Mesenchymal stem cell (in vitro differentiated cells and primary cell): ENCODE measurements at places on chromosomes 13 and 19.

GRCh38 chr13:85347251-85347650, 452.0 kb downstream of the SLITRK6 start:
- peak; percentile 33 for DNase-seq

- no peak for DNase-seq
Observed at GRCh38 chr13:107807306-107808073, 407.8 kb downstream of the LIG4 start.

DNA sequence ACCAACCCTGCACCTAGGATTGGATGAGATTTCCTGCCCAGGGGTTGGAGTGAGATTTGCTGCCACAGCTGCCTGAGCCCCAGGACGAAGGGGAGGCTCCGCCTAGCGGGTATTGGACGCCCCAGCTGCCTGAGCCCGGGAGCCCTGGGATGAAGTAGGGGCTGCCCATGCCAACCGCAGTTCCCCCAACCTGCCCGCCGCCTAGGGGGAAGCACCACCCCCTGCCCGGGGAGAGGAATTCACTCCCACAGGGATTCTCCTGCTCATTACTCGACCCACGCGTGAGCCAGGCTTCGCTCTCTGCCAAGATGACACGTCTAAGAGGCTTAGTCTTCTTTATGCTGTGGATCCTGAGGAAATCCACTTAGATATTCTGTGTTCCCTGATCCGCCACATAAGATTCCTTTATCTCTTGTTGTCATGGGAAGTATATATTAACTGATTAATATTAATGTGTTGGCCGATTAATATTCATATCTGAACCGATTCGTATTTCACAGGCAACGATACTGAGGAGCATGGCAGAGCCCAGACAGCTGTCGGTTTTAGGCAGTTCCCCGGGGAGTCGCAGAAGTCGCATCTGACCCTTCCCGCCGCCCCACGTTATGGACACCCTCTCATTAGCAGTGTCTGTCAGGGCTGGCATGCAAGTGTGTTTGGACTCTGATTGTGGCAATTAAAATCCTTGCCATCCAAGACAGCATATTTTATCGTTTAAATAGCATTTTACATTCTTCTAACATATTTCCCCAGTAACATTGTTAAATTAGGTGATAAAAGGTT, 44.5 kb upstream of the KCTD15 start:
- DNase-seq = no peak

GRCh38 chr19:6030214-6030507, 52.2 kb upstream of the RANBP3 start:
- peak; percentile 85 for DNase-seq

DNA sequence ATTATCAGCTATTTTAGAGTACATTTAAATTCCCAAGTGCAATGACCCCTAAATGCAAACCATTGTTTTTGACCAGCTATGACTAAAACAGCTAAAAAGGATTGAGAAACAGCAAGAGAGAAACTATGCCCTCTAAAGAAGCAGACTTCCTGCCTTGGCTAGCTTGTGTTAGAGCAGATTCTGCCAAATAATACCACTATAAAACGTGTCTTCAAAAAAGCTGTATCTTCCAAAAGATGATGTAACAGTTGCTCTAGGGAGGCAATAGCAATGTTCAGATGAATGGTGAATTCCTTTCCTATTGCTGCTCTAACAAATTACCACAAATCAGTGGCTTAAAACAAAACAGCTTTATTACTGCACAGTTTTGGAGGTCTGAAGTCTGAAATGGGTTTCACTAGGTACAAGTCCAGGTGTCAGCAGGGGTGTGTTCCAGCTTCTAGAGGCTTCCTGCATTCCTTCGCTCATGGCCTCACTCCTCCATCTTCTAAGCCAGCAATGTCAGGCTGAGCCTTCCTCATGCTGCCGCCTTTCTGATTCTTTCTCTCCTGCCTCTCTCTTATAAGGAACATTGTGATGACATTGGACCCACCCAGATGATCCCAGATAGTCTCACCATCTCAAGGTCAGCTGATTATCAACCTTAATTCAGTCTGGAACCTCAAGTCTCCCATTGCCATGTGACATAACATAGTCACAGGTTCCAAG, 84.5 kb downstream of the LRRC63 start:
- peak; percentile 88 for DNase-seq

DNA sequence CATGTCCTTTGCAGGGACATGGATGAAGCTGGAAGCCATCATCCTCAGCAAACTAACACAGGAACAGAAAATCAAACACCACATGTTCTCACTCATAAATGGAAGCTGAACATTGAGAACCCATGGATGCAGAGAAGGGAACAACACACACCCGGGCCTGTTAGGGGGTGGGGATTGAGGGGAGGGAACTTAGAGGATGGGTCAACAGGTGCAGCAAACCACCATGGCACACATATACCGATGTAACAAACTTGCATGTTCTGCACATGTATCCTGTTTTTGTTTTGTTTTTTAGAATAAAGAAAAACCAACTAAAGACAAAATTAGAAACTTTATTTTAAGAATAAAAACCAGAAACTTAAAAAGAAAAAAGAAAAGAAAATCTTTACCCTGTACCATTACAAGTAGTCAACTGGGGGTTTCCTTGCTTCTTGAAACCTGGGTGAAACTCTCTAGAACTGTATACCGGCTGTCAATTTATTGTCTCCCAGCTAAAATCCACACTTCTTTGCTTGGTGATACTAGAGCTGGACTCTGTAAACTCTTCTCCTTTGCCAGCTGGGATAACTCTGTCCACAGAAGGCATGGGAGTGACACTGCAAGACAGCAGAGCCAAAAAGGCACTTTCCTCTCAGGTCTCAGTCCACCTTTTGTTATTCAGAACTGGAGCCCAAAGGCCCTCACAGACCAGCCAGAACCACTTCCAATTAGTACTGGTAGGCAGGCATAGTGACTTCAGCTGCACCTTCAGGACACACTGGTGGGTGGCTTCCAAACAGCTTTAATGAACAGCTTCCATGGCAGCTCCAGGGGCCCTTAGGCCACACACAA, 9.0 kb downstream of the MICU2 start:
- no peak for DNase-seq

DNA sequence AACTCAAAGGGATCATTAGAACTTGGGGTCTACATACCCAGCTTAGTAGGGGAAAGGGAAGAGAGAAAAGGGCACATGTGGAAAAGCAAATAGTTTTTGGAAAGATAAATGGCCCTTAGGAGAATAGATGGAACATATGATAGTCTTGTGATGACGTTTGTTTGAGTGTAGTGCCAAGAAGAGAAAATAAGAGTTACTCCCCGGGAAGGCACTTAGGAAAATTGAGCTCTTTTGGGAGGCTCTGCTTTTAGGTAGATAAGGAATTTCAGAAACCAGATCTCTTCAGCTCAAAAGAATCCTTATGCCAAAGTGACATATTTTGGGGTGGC, 44.8 kb upstream of the SERTM1 start:
- DNase-seq = no peak

- DNase-seq = peak; percentile 86
Observed at GRCh38 chr13:97975848-97976609, 22.6 kb downstream of the IPO5 start.

- DNase-seq = no peak
Observed at GRCh38 chr13:104816726-104817125, 1718.7 kb downstream of the EFNB2 start.

- no peak for DNase-seq
Observed at GRCh38 chr13:47678201-47678968, 322.7 kb downstream of the SUCLA2 start.

GRCh38 chr19:51138549-51138979, 3.5 kb upstream of the SIGLEC7 start:
- DNase-seq = no peak

- no peak for DNase-seq
Observed at GRCh38 chr13:78133511-78133910, 214.9 kb upstream of the EDNRB start.

GRCh38 chr19:33766623-33767022, 30.0 kb upstream of the KCTD15 start:
- no peak for DNase-seq

- no peak for DNase-seq
Observed at GRCh38 chr19:48533770-48534169, 18.2 kb upstream of the SULT2B1 start.

DNA sequence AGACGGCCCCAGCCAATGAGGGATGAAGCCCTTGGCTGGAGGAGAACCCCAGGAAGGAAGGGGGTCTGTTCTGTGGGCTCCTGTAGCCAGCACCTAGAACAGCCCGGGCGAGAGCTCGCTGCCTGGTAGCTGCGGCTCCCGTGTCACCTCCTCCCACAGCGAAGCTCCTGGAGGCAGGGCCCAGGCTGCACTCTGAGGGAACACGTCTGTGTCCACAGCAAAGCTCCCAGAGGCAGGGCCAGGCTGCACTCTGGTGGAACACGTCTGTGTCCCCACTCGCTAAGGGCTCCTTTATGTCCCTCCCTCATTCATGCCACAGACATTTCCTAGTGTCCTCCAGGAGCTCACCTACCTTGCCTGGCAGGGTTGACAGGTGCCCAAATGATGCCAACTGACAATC, 8.4 kb downstream of the TRAPPC6A start:
- DNase-seq = no peak

GRCh38 chr13:45796426-45797235, 54.9 kb downstream of the SIAH3 start:
- DNase-seq = no peak

- no peak for DNase-seq
Observed at GRCh38 chr19:54506079-54506478, 3.4 kb downstream of the LAIR2 start.

DNA sequence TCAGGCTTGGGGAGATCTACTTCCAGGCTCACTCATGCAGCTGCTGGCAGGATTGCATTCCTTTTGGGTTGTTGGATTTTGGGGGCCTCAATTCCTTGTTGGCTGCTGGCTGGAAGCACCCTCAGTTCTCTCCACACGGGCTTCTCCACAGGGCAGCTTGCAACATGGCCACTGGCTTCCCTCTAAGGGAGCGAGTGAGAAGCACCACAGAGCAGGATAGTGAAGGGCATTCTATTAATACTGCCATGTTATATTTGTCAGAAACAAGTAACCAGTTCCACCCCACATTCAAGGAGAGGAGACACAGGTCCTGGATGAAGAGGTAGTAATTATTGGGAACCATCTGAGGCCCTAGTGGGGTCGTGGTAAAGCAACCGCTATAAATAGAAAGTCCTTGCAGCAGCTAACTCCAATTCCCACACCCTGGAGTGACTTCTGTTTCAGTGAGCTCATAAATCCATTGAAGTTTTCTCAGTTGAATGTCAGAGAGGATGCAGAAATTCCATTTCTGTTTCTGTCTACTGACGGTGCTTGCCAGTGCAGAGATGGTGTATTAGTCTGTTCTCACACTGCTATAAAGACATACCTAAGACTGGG, 558.9 kb downstream of the IRS2 start:
- DNase-seq = no peak

DNA sequence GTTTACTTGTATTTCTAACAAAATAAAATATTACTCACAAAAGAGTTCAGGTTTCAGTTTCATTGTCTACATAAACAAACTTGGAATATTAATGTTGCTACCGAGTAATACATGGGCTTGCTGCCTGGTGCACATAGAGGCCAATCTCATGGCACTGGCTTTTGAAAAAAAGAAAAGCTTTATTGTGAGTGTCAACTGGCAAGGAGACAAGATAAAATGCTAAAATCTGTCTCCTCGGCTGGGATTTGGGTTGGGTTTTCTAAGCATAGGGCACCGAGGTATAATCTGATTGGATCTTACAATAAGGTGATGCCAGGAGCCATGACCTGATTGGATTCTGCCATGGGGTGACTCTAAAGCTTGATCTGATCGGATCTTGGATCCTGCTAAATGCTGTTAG, 1519.9 kb upstream of the MIR17HG start:
- DNase-seq = no peak

DNA sequence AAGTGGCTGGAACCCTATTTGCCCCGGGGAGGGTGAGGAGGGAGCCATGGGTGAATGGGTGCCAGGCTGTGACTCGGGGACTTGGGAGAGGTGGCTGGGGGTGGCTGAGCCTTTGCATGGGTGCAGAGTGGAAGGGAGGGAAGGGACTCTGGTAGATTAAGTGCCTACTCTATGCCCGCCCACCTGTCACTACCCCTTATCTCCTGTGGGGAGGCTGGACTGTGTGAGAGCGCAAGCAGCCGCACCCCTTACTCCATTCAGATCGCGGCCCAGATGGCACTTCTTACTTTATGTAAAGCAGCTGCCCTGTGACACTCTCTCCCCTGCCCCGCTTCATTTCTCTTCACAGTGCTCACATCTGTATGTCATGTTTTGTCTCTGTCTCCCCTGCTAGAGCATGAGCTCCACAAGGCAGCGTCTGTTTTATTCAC, 2.9 kb downstream of the KASH5 start:
- DNase-seq = no peak

DNA sequence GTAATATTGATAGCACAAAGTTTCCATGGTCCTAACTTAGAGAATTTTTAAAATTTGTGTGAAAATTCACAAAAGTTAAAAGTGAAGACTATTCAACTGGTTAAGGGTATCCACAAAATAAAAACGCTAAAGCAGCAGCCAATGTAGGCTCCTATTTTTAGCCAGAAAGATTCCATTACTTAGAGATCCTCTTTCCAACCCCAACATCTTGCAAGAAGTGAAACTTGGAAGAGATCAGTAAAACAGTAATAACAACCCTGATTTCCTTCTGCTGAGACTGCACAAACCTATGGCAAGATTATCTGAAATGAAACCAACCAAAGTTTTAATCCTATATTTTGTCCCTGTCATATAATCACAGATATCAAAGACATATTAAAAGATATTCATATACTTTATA, 8.5 kb downstream of the TBC1D4 start:
- no peak for DNase-seq

- DNase-seq = peak; percentile 35
Observed at GRCh38 chr19:41350735-41351338, 2.9 kb downstream of the TGFB1 start.

DNA sequence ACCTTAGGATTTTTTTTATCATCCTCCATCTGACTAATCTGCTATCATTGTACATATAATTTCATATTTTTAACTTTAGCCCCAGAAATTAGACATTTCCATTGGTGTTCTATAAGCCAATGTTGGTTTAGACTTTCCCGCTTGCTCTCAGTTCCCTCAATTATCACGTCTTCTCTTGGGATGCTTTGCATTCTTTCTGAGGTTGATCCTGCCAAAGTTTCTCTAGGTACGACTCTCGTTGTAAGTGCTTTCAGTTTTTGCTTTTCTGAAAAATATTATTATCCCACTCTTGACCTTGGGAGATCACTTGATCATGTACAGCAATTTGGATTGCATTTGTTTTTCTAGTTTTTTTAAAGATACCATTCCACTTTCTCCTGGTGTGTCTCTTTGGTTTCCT, 270.2 kb downstream of the IRS2 start:
- no peak for DNase-seq

DNA sequence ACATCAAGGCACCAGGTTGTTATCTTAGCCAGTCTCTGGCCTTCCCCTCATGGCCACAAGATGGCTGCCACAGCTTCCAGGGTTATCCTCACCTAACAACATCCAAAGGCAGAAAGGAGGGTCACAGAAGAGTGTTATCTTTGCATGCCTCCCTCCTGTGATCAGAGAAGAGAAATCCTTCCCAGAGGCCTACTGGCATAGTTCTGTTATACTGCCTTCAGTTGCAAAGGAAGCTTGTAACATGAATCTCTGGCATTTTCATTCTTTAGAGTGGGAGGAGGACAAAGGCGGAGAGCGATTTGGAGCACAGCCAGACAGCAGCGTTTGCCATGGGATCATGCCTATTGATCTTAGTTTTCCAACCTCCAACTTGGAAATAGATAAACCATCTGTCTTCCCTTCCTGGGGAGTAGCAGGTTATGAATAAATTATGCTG, 135.7 kb downstream of the DNAJC15 start:
- DNase-seq = no peak
